Left ventricle myocardium superior (tissue), 1 donor: ENCODE measurements at places on chromosomes 5 and 9.

DNA sequence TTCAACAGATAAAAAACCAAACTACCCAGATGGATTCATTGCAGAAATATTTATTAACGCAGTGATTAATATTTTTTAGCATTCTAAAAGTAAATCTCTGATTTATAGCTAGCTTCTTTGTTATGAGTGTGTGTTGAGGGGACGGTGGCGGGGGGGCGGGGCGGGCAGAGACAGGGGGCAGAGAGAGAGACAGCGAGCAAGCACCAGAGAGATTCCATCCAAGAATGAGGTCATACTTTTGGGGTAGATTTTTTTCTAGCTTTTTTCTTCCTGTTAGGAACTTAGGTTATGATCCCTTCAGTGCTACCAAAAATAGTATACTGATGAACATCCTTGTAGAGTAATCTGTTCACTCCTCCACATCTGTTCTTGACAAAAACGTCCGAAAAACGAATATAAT lies 500 bp upstream of the ZNF883 start:
- no peak for DNase-seq

DNA sequence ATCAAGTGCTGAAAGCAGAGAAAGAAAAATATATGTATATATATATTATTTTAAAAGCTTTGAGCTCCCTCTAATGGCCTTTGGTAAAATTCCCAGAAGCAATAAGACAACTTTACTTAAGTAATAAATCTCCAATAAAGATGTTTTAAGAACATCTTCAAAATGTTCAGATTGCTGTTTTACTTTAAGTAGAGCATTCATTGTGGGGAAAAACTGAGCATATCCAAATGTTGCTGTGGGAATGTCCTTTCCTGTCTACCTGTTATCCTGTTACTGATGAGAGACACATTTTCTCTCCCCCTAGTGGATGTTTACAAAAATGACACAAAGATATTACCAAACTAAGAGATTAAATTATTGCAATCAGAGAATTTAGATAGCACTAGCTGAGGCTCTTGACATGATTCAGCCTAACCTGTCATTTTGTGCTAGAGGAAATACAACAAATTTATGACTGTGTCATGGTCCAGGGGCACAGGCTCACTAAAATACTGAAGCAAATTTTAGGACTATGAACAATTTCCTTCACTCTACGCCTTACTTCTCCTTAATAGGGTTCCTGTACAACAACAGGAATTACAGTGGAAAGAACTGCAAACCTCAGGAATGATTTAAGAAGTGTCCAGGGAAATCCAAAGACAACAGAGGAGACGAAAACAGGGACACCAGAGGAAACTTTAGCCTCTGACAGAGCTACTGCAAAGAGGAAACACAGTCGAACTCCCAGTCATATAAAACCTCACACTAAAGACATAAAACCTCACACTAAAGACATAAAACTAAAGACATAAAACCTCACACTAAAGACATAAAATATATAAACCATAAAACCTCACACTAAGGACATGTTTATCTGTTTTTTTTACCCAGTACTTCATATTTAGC lies 24.3 kb upstream of the PRRC1 start:
- no peak for DNase-seq

DNA sequence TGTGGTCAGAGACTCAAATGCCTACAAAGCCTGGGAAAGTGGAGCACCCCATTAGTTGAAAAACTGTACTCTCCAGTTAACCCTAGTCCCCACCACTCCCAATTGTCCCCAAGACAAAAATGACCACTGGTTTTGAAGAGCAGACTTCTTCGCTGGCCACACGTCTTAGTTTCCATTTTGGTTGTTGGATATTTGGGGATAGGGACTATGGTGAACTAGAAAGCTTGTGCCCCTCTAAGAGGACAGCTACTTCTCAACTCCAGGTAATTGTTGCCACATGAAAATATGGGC lies 109.4 kb upstream of the SPRY4 start:
- no peak for DNase-seq

- DNase-seq = no peak
These were observed 100.2 kb downstream of the MRPL36 start for GRCh38 chr5:1699394-1699793.

- no peak for DNase-seq
These were observed 118.5 kb upstream of the LPCAT1 start for GRCh38 chr5:1642221-1642620.

DNA sequence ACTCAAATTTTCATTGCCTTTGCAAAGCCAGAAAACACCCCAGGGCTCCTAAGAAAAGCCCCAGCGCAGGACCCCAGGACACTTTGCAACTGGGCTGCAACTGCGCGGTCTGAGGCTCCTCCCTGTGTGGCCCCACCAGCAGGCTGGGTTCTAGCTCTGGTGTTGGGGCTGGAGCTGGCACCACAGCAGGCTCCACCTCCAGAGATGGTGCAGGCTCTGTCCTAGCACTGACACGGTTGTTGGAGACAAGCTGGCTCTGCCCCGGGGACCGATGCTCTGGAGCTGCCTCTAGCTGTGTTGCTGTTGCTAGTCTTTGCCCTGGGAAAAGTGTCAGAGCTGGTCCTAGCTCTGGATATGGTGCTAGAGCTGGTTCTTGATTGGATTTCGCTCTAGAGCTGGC lies 13.6 kb downstream of the LCN10 start:
- DNase-seq = no peak
